ENCODE measurements at places on chromosomes 4 and X. TPM values are rescaled to one million over a fixed set of nuclear protein-coding genes. Genes with fewer than 3 reads are reported as not detected.

Gene PFKFB1
- total RNA-seq = 3.3 TPM

Gene ZNF630
- 4.6 TPM for total RNA-seq

Gene LRCH2
- 4.7 TPM for total RNA-seq

Gene UGT8
- total RNA-seq = 1.5 TPM

Gene TXK
- total RNA-seq = 1.1 TPM

Gene NRK
- 36.1 TPM for total RNA-seq

Gene MAGEA4
- not detected for total RNA-seq

Gene HPGD
- 34.6 TPM for total RNA-seq

Gene UCHL1
- total RNA-seq = 12.2 TPM

Gene TLR6
- 2.9 TPM for total RNA-seq

Gene GAGE12J
- total RNA-seq = not detected

Gene ZNF280C
- total RNA-seq = 5.0 TPM

Gene PUDP
- 7.7 TPM for total RNA-seq

Measured in skin of body (tissue), 3 donors.